Non-pigmented ciliary epithelial cell (primary cell): ENCODE measurements at places on chromosomes 5 and 9.

DNA sequence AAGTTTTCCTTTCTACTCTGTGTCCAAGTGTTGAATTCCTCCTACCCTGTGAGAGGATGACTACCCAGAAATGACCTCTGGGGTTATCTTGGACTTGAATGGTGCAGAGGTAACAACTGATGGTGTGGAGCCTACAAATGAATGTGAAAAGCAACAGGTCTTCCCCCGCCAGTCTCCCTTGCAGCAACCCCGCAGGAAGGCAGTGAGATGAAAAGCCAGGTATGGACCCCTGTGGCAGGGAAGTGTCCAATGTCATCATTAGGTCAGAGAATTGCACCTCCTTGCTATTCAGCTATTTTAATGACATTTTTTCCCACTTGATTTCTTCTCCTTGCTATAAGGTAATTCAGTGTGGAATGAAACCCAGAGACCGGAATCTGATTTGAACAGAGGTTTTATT, 58.5 kb downstream of the MAT2B start:
- no peak for DNase-seq

DNA sequence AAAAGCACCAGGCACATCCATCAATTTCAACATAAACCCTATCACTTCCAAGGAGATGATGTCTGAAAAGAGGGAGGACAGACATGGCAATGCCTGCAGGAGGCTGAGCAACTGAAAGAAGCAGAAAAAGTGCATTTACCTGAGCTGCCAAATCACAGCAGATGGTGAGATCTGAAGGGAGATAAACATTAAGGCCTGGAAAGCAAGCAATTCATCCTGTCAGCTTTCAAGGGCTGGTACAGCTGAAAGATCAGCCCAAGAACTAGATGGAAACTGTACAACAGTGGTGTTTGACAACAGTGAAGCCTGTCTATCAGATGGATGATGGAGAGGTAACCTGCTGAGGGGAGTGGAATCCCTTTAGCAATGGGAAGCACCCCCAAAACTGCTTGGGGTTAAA, 433.2 kb upstream of the ZNF608 start:
- DNase-seq = no peak

- DNase-seq = no peak
Measured at GRCh38 chr9:70567511-70567910, 153.1 kb upstream of the KLF9 start.

DNA sequence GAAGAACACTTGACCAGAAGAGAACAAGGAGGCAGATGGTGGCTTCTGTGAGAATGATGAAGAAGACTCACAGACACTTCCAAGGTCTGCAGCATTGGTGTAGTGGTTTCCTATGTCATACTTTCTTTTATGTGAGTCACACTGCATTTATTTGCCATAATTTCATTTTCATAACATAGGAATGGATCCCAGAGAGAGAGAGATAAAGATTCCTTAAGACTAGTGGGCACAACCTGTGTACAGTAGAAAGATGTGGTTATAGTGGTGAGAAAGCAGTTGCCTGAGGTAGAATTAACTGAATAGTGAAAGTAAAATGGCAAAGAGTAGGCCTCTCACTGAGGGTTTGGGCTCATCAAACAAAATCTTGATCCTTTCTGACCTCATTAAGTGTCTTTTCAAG, 7.6 kb upstream of the CCDC152 start:
- no peak for DNase-seq

DNA sequence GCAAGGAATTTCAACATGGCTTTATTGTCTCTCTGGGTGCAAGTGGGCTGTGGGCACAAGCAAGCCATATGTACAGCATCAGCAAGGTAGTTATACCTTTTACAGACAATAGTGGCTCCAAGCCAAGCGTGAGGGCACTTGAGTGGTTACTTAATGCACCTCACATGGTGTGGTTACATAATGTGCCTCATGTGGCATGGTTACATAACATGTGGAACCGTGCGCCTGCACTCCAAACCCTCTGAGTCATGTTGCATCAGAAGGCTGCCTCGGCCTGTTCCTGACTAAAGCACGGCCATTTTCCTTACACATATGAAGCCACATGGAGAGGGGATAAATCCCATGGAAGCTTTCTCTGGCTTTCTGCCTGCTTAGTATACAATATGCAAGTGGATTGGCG, 150.9 kb downstream of the OSTF1 start:
- DNase-seq = no peak

DNA sequence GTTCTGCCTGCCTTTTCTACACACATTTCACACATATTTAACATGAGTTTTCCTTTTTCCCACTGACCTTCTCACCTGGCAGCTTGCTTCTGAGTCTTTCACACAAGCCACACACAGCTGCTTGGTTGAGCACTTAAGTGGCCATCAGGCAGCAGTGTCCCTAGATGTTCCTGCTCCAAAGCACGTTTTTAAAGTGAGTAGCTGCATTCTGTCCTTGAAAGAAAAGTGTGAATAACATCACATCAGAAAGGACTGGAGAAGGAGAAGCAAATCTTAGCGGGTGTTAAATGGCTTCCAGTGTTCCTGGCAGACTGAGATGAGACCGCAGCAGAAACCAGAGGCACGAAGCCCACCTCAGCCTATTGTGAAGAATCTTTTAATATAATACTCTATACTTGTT, 209.2 kb upstream of the IRX4 start:
- no peak for DNase-seq

- no peak for DNase-seq
Measured at GRCh38 chr5:173512637-173513435, 103.6 kb downstream of the BOD1 start.

DNA sequence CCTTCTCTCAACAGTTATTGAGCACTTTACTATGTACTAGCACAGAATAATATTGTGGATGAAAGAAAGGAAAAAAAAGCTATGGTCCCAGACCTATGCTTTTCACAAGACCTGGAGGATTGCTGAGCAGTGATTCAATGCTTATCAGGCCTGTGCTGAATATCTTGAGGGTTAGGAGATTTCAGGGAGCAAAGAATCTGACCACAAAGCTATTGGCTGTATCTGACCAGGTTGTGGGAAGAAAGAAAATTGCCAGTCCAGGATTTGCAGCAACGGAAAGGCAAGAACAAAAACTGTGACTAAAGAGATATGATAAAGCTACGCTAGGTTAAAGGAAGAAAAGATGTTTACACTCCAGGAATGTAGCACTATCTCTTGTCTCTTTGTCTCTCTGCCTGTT, 14.9 kb upstream of the MACIR start:
- DNase-seq = peak; percentile 84

DNA sequence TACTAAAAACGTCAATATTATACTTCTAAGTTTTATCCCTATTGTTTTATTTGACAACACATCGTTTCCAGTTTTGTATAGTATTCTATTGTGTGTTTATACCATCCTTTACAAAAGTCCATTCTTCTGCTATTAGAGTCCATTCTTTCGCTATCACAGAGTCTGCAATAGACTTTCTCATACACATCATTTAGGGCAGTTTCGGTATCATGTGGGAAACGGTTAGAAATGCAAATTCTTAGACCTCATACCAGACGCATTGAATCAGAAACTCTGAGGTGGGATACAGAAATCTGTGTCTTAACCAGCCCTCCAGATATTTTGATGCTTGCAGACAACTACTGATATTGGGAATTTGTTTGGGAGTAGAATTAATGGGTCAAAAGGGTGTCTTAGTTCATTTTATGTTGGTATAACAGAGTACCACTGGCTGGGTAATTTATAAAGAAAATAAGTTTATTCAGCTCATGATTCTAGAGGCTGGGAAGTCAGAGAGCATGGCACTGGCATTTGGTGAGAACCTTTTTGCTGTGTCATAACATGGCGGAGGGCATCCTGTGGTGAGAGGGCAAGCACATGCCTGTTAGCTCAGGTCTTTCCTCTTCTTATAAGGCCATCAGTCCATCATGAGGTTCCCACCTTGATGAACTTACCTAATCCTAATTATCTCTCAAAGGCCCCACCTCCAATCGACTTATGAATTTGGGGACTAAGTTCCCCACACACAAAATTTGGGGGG, 21.1 kb downstream of the CARTPT start:
- no peak for DNase-seq

- DNase-seq = no peak
Measured at GRCh38 chr9:34570376-34570775, 19.1 kb downstream of the CNTFR start.

DNA sequence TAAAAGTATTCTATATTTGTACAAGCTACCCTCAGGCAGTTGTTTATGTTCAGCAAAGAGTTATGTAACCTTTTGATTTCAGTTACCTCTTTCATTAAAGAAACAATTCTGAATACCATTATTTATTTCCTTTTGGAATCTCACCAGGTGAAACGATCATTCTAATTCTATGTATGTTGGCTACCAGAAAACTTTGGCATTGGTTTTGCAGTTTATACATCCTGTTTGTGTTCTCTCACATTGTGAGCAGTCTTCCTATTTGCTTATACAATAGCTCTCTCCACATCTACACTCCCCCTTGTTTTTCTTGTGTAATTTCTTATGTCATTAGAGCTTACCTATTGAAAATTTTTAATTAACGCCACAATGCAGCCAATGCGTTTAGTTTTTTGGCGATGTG, 276.0 kb upstream of the MPDZ start:
- DNase-seq = no peak

GRCh38 chr5:172549696-172550095, 91.4 kb upstream of the NEURL1B start:
- DNase-seq = no peak

- DNase-seq = no peak
Measured at GRCh38 chr9:113990570-113990907, 87.6 kb downstream of the AMBP start.

- no peak for DNase-seq
Measured at GRCh38 chr9:124132671-124133147, 121.1 kb downstream of the LHX2 start.

GRCh38 chr5:159915904-159916840, at the start of gene ADRA1B:
Gene ADRA1B, plus strand, starts transcription at chr5:159916482. Its CDS starts 424 bp downstream, at chr5:159916906.
- no peak for DNase-seq

DNA sequence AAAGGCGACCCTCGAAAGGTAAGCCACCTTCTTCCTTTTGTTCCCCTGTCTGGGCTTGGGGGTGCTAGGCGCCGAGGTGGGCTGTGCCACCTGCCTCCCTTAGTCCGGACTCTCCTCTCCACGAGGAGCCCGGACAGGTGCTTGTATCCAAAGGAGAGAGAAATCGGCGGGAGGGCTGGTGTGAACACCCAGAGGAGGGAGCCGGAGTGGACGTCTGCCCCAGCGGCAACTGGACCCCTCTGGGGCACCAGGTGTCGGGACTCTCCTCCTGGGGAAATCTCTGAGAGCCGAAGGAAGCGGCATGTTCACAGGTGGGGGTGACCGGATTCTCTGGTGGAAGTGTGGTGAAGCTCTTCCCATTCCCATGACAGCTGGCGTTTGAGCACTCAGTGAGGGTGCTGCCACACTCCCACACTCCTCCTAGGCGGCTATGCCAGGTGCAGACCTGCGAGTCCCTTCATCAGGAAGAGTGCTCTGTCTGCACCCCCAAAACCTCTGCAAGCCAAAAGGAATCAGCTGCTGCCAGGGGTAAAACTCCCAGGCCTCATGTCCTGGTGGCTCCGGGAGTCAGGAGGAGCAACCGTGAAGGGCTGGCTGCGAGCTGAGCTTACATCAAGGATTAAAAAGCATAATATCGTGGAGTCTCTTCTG, 921 bp downstream of the KCNIP1 start:
- no peak for DNase-seq

- no peak for DNase-seq
Measured at GRCh38 chr5:79241535-79241979, 5.6 kb downstream of the JMY start.

DNA sequence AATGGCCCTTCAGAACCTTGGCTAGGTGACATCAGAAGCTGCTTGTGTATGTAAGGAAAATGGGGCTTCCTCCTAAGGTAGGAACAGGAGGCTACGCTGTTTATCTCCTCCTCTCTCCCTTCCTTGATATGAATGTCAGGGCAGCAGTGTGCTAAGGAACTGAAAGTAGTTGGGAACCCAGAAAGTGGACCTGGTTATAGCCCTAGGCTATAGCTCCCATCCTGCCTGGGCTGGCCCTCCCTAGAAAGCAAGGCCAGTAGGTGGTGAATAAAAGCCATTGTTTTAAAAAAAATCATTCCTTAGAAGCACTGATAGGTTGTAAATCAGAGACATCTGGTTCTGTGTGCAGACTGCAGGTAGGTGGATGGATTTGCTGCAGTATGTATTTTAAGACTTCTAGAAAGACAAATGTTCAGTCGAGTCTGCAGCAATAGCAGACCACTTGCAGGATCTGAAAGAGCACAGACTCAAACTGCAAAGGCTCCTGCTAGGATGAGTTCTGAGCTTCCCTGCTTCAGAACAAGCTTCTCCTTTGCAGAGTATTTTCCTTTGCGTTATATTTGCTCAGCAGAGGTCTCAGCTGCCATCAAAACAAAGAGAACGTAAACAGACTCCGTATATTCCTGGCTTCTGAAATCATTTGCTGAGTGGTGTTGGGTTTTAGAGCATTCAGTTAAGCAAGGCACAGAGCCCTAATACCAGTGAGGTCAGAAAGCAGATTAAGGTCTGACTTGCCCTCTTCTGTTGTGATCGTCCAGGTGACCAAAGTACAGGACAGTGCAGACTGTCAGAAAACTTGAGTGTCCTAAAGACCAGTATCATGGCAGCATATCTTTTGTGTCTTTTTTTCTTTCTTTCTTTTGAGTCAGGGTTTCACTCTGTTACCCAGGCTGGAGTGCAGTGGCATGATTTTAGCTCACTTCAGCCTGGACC, 20.1 kb upstream of the CFAP157 start:
- DNase-seq = no peak

- no peak for DNase-seq
Measured at GRCh38 chr5:76471406-76471805, 68.3 kb downstream of the IQGAP2 start.

GRCh38 chr9:34742710-34743109, 32.8 kb upstream of the CCL21 start:
- no peak for DNase-seq

DNA sequence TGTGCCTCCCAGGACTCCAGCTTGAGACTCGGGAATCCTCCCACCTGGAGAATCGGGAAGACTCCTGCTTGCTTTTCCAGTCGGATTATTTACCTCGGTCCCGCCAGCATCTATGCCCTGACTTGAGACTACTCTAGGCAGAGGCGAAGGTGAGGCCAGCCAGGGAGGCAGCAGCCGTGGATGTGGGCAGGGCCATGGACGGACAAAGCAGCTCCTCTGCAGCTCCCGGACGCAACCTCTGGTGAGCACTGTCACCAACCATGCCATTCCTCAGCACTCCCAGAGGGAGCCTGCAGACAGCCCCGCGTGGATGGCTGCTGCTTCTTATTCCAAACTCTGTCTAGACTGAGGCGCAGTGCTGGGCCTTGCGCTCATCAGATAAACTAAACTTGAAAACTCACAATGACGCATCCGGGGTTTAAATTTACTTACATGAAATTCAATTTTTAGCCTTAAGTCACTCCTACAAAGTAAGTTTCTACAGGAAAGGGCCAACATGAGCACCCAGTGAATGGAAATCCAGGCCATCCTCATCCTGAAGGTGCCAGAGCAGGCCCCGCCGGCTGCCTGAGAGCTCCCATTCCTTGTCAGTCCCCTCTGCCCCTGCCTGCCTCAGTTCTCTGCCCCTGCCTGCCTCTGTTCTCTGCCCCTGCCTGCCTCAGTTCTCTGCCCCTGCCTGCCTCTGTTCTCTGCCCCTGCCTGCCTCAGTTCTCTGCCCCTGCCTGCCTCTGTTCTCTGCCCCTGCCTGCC, 17.8 kb downstream of the MED10 start:
- no peak for DNase-seq
